ENCODE measurements at places on chromosomes 2 and 18. TPM values are rescaled to one million over a fixed set of nuclear protein-coding genes. Genes with fewer than 3 reads are reported as not detected.

- no peaks in the 10 kb centered on the region for H3K36me3 ChIP-seq
- peaks cover 3% of the 10 kb centered on the region for H3K4me1 ChIP-seq
- H3K27me3 ChIP-seq, result no peaks in the 10 kb centered on the region
- no peak for DNase-seq
Measured at GRCh38 chr18:2887470-2887869, 40.7 kb downstream of the EMILIN2 start.

DNA sequence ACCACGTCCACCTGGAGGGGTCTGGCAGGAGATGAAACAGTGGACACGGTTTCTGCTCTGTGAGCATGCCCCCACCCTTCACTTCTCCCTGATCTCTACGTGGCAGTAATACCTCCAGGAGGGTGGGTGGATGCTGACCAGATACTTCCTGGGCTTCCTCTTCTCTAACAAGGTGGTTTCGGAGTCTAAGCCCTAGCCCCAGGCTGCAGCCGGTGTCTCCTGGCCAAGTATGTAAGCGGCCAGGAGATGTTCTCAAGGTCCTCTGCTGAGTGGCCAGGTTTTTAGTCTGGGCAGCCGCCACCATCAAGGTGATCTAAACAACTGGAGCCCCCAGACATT lies 101.8 kb upstream of the ASB18 start:
- H3K4me1 ChIP-seq, result no peaks in the 10 kb centered on the region
- no peak for DNase-seq
- no peaks in the 10 kb centered on the region for H3K36me3 ChIP-seq
- no peak overlapping the region for H3K27ac ChIP-seq

GMPPA gene
- total RNA-seq, result 72.2 TPM

DNA sequence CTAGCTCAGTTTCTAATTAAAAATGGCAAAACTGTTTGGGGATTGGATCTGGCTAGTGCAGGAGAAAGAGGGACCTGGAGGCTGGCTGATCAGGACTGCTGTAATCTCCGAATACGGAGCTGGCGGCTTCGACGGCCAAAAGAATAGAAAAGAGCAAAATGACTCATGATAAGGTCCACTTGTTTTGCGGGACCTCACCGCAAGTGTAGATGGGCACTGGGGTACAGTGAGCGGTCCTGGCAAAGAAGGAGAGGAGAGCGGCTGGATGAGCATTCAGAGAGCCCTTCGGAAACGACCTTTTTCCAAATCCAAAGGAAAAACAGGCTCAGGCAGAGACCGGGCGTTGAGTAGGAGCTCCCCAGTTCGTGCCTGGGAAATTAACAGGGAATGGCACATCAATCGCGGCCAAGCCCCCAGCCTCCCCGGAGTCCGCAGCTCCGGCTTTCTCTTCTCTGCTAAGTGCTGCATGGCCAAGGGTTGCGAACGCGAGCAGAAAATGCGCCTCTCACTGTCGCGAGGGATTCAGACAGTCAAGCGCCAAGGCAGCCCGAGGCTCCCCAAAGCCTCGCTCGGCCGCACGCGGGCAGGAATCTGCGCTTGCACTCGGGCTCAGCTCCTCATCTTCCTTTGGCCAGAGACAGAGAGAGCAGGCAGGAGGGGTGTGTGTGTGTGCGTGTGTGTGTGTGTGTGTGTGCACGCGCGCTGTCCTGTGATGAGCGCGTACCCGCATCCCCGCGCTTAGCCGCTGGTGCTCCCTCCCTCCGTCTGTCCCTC lies 1.8 kb downstream of the DCC start:
- DNase-seq, result peak; percentile 12
- H3K4me1 ChIP-seq, result no peaks in the 10 kb centered on the region
- H3K4me3 ChIP-seq, result no peak overlapping the region
- H3K36me3 ChIP-seq, result no peaks in the 10 kb centered on the region
- peaks cover 44% of the 10 kb centered on the region for H3K27me3 ChIP-seq

BOLL gene
- not detected for total RNA-seq

KCNK3 gene
- total RNA-seq, result not detected

GRCh38 chr18:74275736-74276135 lies 16.0 kb downstream of the CYB5A start:
- no peak overlapping the region for H3K27ac ChIP-seq
- H3K4me1 ChIP-seq, result peaks cover 5% of the 10 kb centered on the region
- no peak overlapping the region for H3K4me3 ChIP-seq
- no peak for DNase-seq
- no peaks in the 10 kb centered on the region for H3K36me3 ChIP-seq
- no peaks in the 10 kb centered on the region for H3K27me3 ChIP-seq

All from GM23248 (cell line).